ENCODE measurements at places on chromosomes 6 and 20. TPM values are rescaled to one million over a fixed set of nuclear protein-coding genes. Genes with fewer than 3 reads are reported as not detected.

The ABHD16B gene
- not detected for total RNA-seq

The GPR6 gene
- total RNA-seq = not detected

The SLCO4A1 gene
- 1.5 TPM for total RNA-seq

- peak; percentile 79 for DNase-seq
These were observed 16.7 kb downstream of the PCMT1 start for GRCh38 chr6:149766156-149766769.

DNA sequence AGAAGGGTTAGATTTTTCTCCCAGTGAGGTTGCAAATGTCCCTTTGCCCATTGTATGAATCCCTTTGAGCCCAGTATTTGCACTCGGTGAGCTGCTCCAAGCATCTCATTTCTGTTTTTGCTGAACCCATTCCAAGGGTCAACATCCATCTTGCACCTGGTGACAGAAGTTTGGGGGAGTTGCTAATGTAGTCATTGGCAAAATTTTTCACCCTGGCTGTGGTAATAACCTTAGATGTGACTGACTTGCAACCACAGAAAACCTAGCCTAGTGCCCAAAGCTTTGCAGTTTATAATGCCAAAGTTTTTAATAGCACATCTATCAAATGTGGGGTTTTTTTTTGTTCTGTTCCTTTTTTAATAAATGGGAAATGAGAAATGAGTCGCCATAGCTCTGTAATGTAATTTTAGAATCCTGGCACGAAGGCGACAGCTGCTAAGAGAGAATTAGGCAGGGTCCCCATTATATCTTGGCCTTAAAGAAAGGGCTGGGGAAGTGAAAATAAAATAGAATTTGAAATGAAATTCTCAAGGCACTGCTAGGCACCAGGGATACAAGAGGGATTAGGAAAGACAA lies 682.8 kb downstream of the KIF16B start:
- DNase-seq = no peak

DNA sequence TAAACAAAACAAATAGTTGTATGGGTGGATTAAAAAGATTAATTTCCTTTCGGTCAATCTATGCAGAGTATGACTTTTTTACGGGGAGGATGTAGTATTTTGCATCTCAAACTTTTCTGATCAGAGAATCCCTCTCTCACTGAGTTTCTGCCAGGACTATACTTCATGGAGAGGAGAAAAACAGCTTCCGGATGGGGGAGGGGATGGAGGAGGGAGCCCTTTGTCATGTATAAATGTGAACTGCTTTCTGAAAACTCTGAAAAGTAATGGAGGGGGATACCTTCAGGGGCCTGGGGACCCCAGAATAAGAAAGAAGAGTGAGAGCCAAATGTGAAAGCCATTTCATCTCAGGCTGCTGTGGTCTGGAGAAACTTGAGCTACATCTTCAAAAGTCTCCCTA lies 173.1 kb upstream of the KCNK16 start:
- no peak for DNase-seq

DNA sequence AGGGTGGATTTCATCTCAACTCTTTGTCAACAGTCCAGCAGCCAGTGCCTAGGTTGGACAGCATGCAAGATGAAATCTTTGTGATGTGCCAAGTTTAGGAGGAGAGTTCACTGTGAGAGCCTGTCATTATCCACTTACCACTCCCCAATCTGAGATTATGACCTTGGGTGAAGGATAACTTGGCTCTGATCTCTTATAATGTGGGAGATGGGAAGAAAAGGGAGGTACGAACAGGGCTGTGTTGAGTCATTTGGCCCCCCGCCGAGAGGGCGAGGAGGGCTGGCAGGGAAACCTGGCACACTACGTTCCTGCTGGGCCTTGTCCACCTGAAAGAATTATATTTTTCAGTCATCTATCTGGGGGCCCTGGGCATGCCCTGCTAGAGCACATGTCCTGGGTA lies 35.8 kb downstream of the LAMA4 start:
- no peak for DNase-seq

GRCh38 chr6:77466055-77466450 lies 2.8 kb upstream of the HTR1B start:
- DNase-seq = no peak

All from osteocyte (in vitro differentiated cells).